Fibroblast of the aortic adventitia (primary cell): ENCODE measurements at places on chromosomes 6 and 20. TPM values are rescaled to one million over a fixed set of nuclear protein-coding genes. Genes with fewer than 3 reads are reported as not detected.

TRIM31 gene
- total RNA-seq, result not detected in 2 replicates

DNA sequence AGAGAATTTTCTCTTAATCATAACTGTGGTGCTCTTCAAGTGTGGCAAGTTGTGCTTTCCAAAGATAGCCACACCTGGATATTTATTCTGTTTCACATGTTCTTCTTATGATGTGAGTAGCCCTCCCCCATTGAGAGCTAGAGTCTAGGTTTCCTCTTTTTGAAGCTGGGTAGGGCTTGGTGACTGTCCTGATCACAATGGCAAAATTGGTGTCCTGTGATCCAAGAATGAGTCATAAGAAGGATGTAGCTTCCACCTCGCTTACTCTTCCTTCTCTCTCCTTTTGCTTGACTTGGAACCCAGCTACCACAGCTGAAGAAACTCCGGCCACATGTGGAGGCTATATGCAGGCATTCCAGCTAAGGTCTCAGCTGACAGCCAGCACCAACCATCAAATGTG is 7.4 kb upstream of the IGF2R start:
- peak; percentile 49 for DNase-seq

DNA sequence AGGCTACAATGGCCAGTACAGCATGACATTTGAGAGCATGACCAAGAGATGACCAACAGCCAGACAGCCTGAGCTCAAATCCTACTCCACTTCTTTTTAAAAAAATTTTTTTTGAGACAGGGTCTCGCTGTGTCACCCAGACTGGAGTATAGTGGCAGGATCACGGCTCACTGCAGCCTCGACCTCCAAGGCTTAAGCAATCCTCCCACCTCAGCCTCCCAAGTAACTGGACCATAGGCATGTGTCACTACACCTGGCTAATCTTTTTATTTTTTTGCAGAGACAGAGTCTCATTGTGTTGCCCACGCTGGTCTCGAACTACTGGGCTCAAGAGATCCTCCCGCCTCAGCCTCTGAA is 42.9 kb downstream of the NOL4L start:
- DNase-seq, result no peak

DDX43 gene
- total RNA-seq, result 0.99 and 1.6 TPM in 2 replicates

ZNF831 gene
- 0.98 TPM in 1 of 2 replicates, not detected in the other for total RNA-seq

DNA sequence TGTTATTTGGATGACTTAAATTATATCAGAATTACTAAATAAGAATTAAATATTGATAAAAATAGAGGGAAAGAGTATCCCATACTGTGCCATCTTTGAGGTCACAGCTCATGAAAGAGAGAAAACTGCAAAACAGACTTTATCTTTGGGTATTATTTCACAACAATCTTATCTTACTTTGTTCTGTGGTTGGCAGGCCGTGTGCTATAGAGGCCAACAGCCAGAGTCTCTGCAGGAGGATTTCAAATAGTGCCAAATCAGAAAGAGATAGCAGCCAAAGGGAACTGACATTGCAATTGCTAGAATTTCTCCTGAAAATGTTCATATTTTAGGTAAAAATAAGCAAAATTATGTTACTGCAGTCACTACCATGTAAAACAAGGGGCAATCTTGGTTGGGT is 354.2 kb downstream of the GRIK2 start:
- peak; percentile 74 for DNase-seq

GRCh38 chr6:3340894-3341293 is 82.1 kb downstream of the PSMG4 start:
- DNase-seq, result peak; percentile 53

MEP1A gene
- total RNA-seq, result not detected in 2 replicates

GRCh38 chr6:24720131-24720603 is 1.2 kb upstream of the C6orf62 start:
- peak; percentile 30 for DNase-seq

AIF1 gene
- total RNA-seq, result not detected in 2 replicates

PTPRK gene
- total RNA-seq, result 27.1 and 70.2 TPM in 2 replicates

DNA sequence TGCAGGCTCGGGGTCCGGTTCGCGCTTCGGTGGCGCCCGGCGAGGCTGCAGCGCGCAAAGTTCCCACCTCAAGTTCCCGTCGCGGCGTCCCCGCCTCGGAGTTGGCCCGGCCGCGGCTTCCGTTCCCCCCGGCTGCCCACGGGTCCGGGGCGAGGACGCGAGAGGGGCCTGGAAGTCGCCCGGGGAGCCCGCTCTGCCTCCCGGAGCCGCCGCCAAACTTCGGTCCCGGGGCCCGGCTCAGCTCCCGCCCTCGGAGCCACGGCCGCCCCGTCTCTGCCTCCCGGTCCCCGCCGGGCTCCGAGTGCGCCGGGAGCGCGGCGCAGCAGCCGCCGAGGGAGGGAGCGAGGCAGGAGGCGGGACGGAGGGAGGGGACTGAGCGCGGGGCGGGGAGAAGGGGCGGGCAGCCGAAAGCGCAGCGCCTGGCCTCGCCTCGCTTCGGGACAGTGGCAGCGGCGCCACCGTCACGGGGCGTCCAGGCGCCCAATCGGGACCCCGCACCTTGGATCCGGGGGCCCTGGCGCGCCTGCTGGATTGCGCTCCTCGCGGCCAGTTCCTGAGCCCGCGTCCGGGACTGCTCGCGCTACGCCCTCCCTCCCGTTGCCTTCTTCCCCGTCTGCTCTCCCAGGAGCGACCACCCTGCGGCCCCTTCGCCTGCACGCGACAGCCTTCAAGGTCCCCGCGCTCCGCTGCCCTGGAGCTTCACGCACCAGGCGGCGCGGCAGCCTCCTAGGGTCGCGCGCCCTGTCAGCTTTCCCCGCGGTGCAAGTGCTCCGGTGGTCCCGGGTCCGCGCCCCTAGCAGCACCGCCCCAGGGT is at the start of gene KCNG1:
KCNG1 (minus strand) TSS at position 305 of the 814 bp plus-strand sequence. CDS start 12,769 bp downstream, outside the sequence.
- peak; percentile 52 for DNase-seq

GRCh38 chr20:59576216-59576953 is 28.0 kb upstream of the PHACTR3 start:
- DNase-seq, result no peak

- DNase-seq, result peak; percentile 100
Measured at GRCh38 chr20:38109591-38110524, 55.2 kb downstream of the TGM2 start.

DNA sequence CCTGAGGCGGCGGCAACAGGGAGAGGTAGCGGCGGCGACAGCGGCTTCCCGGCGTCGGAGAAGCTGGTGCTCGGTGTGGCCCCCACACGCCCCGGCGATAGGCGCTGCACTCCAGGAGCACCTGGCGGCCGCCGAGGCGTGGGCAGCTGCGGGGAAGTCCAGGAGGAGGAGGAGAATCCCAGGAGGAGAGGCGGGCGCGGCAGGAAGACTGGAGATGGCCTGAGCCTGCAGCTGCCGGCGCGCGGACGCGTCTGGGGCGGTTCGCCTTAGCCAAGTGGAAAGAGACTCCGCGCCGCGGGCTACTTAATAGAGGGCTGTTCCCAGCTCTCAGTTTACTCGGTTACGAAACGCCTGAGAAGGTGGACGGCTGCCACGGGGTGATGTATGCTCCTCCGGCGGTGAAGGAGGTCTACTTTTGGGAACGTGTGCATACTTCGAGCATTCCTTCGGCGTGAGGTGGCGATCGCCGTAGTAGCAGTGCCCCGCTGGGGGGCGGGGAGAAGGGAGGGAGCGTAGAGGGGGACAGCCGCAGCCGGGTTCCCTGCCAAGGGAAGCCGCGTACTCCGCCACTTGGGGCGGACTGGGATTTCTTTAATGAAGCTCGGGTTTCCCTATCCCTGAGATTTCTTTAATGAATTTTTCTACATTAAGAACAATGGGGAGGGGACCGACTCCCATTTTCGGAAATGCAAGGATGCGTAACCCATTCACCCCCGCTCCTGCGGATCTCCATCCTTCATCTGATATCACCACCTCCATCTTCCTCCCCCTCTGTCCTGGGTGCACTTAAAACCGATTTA is at the start of gene COL12A1:
COL12A1 (minus strand) TSS at position 278 of the 800 bp plus-strand sequence. CDS start 3,261 bp downstream, outside the sequence.
- peak; percentile 99 for DNase-seq

- peak; percentile 63 for DNase-seq
Measured at GRCh38 chr6:1618311-1619097, 8.8 kb downstream of the FOXC1 start.

DNA sequence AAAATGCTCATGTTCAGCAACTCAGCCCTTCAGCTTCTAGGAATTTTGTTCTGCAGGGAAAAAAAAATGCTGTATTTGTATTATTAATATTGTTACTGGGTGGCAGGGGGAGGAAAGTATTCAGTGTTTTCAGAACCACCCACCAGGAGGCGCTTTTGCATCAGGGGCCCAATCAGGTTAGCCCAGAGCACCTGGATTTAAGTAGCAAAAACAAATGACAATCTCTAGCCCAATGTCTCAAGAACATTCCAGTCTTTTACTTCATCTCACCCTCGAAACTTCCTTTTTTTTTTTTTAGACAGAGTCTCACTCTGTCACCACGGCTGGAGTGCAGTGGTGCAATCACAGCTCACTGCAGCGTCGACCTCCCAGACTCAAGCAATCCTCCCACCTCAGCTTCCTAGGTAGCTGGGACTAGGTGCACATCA is 635 bp upstream of the C20orf203 start:
- DNase-seq, result peak; percentile 65

CNKSR3 gene
- 4.3 and 11.7 TPM in 2 replicates for total RNA-seq

DNA sequence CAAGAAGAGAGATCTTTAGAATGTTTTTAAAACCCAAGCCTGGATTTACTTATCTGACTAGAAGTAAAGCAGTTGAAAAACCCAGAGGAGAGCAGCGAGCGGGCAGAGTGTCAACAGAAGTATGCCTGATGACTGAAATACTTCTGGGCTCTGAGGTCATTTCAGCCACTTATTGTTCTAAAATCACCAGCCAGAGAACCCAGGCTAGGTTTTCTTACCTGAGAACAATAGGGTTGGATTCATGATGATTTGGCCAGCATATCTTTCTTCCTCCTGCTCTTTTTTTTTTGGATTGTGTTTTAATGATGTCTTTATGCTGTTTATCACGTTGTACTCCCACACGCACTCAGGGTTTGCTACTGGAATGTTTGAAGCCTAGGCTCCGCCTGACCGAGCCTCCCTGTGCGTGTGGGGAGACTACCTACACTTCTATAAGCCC is 63.0 kb upstream of the KIF25 start:
- DNase-seq, result no peak

FKBP1C gene
- 0.18 and 0.33 TPM in 2 replicates for total RNA-seq

DNA sequence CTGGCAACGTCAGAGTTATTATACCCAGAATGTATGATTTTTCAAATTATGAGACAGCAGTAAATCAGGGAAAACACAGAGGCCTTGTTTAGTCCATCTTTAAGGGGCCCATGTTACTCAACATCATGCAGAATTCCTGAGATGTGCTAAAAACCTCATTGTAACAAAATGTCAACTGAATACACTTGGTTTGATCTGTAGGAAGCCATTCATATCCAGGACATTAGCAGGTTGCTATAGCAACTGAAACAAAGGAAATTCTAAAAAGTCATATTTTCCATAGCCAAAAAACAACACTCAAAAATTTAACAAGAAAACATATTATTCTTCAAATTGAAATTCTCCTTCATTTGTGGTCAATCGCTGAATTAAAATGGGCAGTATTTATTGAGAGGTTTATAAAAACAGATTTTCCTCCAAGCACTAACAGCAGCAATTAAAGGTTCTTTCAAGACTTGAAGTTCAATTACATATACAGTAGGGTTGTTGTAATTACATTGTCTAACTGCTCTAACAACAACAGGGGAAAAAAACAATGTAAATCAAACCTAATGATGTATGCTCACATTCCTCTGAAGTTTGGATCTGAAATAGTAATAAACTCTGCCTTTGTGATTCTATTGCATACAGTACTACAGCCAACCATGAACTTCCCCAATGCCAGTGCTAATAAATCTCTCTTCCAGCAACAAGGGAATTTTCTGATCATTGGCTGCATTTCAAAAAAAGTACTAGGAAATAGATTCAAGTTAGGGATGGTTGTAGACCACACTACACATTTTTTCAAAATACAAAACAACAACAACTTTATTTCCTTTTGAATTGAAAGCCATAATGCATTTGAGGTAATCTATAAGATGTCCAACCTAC is 34.9 kb downstream of the COL12A1 start:
- DNase-seq, result peak; percentile 25

WFDC10B gene
- not detected in 2 replicates for total RNA-seq

- peak; percentile 98 for DNase-seq
Measured at GRCh38 chr20:38108986-38109541, 56.0 kb downstream of the TGM2 start.

GJA10 gene
- not detected in 2 replicates for total RNA-seq

GRCh38 chr20:19001177-19001576 is 187.6 kb downstream of the SCP2D1 start:
- no peak for DNase-seq

DNA sequence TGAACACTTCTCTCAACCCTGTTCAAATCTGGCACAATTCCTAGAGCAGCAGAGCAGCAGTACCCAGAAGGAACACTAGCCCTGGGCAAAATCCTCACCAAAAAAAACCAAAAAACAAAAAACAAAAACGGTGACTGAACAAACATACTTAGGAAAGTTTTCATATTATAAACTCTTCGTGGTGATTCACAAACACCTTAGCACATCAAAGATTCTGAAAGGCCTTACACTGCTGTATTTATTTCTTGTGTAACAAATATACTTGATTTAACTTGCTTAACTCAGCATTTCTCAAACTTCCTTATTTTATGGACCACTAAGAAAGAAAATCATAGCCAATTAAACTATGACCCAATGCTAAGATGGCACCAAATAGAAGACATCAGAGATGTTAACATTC is 57.8 kb upstream of the RREB1 start:
- DNase-seq, result no peak

DNA sequence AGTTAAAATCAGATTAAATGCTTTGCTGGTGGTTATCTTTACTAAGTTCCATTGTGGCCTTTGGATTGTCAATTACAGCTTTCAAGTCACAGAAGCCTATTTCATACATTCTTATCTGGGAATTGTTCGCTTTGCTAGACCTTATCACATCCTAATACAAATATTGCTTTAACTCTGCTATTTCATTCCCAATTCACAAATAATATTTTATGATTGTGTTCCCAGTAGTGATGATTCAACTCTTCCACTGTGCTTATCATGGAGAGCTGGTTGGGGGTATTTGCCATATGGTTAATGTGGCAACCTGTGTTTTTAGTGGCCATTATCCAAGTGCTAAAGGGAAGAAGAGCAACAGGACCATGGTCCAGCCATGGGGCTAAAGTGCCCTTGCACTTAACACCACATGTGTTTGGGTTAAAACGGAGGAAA is 72.9 kb upstream of the GLP1R start:
- DNase-seq, result peak; percentile 39
